ENCODE measurements at places on chromosomes 7 and 10. TPM values are rescaled to one million over a fixed set of nuclear protein-coding genes. Genes with fewer than 3 reads are reported as not detected.
A peak's percentile ranks its signal among the peaks of the same experiment; 100 is the strongest.

The PTF1A gene
- not detected for total RNA-seq

The ANKRD61 gene
- not detected for total RNA-seq

The KEL gene
- total RNA-seq: not detected

The ZNF467 gene
- 15.6 TPM for total RNA-seq

The AKR1C8 gene
- 0.21 TPM for total RNA-seq

DNA sequence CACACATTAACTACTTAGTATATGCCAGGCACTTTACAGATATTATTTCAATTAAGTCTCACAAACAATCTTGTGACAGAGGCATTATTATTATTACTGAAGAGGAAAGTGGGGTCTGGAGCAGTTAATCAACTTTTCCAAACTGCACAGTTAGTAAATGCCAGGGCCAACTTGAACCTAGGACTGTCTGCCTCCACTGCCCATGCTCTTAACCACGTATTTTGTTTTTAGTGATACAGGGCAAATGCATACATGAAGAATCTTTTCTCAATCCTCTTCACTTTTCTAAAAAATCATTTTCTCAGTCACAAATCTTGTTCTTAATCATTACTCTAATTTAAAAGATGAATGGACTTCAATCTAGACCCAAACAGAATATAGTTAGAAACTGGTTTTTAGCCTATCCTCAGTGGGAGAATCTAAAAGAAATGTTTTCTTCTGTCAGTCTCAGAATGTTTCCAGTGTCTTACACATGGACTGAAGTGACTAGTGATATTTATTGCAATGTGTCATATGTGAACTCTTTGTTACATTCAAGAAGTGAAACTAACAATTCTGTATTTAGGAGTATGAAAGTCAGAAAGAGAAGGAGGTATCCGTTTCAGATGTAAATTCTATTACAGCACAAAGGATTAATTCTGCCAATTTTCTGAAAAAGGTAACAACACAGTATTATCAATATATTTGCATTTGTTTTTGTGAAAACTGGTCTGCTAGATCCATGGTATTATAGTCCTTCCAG is 55.5 kb upstream of the CCNJ start:
- DNase-seq: no peak

DNA sequence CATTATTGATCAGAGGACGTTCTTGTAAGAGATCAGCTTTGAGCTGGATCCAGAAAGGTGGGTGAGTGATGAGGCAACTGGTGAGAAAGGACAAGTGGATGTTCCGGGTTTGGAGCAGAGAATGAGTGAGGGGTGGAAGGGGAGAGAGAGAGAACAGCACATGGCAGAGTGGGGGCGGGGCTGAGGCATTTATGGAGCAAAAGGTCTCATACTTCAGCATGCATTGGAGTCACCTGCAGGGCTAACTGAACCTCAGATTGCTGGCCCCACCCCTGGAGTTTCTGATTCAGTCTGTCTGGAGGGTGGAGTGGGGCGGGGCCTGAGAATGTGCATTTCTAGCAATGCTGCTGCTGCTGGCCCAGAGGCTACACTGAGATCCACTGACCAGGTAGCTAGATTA is 71.2 kb downstream of the GOLGA7B start:
- DNase-seq: no peak

GRCh38 chr10:58173391-58173790 is 94.3 kb downstream of the IPMK start:
- no peak for DNase-seq

- DNase-seq: no peak
These were observed 101.2 kb upstream of the SEC61G start for GRCh38 chr7:54860003-54860775.

DNA sequence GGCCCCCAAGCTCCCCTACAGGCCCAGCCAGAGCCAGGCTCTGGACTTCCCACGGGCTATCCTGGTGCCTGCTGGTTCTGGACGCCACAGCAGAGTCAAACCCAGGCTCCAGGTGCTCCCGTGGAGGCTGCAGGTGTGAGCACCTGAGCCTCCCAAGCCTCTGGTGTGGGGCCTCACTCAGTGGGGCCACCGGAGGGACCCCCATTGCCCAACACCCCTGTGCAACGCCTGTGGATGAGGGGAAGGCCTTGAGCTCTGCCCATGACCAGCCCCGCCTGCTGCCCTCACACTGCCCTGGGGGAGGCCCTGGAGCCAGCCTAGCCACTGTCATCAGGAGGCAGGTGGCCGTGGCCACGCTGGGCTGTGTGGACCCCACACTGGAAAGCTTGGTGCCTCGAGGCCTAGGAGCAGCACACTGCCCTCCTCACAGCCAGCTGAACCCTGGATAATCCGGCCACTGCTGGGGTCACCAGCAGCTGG is 229.3 kb downstream of the MAD1L1 start:
- peak; percentile 41 for DNase-seq

GRCh38 chr7:138895679-138896078 is 85.5 kb downstream of the KIAA1549 start:
- DNase-seq: no peak

DNA sequence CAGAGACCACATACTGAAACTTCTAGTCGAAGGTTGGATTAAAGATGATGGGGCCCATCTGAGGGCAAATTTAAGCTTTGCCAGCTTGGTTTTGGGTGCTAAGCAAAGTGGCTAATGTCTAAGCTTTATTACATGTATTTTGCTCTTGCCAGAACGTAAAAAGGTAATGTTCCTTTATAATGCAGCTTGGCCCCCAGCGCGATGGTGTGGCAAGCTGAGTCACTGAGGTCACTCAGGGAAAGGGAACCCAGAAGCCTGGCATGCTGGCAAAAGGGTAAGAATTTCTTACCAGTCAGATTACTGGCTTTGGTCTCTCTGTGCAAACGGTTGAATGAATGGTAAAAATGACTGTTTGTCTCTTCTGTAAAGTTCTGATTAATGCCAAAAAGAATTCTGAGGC is 158.3 kb upstream of the KCND2 start:
- DNase-seq: no peak

DNA sequence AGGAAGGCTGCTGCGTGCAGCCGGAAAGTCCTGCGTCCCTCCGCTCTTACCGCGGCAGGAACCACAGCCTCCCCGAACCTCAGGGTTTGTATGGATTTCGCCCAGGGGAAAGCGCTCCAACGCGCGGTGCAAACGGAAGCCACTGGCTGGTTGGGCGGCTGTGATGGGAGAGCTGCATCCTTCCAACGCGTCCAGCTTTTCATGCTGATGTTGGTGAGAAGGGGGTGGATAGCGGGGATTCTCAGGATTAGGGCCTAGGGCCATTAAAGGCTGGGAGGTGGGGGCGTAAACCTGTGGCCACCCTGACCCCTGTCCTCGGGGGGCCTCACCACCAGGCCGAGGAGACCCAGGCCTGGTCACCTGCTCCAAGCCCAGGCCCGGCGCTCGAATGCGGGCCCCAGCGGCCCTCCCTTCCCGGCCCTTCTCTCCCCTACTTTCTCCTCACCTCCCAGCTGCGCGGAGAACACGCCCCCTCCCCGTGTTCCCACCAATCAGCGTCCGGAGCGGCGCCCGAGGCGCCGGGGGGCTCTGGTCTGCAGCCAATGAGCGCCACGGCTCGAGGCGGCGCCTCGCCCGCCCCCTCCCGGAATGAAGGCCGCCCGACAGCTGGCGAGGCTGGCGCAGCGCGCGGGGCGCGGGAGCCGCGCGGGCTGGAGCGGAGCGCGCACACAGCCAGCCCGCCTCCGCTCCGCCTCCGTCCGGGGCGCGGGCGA is 458 bp upstream of the NANOS1 start:
- peak; percentile 96 for DNase-seq
